ENCODE measurements at places on chromosomes 16 and 17.

DNA sequence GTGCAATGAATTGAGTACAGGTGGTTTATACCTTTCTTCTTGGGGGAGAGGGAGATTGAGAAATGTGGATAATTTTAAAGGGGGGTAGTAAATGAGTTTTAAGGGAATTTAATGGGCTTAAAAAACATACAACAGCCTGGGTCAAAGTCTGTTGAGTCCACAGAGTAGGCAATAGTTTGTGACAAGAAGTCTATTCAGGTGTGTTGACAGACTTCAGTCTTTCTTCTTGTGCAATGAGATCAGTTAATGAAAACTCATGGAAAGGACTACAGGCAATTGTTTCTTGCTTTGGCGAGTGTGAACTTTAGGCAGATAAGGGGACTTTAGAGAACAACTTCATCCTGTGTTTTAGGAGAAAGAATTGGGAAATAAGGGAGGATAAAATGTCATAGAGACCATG is 507.8 kb upstream of the CA10 start:
- DNase-seq: no peak

GRCh38 chr17:50048988-50049387 is 6.9 kb upstream of the ITGA3 start:
- no peak for DNase-seq

DNA sequence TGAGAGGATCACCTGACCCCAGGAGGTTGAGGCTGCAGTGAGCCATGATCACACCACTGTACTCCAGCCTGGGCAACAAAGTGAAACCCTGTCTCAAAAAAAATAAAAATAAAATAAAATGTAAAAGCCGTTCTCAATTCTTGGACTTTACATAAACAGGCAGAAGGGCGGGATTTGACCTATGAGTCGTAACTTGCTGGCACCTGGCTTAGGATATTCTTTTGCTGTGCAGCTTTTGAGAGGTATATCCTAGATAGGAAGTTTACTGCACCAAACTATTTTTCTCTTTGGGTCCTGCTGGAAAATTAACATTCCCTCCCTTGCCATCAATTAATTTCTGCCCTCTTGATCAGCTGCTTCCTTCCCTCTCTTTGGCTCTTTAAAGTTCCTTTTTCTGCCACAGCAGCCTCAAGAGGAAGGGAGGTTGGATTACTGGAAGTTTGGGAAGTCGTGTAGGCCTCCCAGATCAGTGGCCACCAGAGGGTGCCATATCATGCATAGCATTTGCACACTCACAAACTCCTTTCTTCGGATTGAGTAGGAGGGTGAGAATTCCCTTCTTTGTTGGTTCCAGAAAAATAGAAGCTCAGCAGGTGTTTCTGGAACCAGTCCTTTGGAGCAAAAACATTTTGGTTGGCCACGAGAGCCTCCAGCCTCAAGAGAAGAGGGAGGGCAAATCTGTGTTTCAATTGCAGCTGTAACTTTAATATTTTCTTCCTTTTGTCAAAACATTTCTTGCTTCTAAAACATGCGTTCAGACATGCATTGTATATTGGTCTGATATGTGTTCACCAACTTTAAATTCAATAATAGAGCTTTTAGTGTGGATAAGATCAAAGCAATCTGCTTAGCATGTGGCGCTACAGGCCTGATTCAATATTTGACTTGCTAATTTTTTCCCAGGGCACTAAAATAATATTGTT is 147.3 kb downstream of the CCDC182 start:
- DNase-seq: no peak

GRCh38 chr16:27665881-27666280 is 115.9 kb downstream of the KATNIP start:
- DNase-seq: no peak

DNA sequence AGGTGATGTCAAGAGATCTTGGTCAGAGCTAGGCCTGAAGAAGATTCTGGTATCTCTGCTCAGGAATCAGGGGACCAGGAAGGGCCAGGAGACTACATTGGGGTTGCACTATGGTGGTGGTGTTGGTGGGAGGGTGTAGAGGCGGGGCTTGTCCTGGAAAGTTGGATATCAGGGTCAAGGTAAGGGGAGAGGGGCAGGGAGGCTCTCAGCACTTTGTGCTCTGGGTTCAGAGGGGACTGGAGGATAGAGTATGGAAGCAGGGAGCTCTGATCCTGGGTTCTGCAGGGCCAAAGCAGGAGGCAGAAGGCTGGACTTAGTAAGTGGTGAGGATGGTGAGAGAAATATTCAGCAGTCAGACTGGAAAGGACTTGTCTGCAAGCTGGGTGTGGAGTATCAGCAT is 3.0 kb downstream of the NOL3 start:
- no peak for DNase-seq

GRCh38 chr16:57915811-57916488 is 55.0 kb downstream of the CNGB1 start:
- DNase-seq: no peak

- DNase-seq: no peak
These were observed 132.0 kb downstream of the PRKCB start for GRCh38 chr16:23967775-23968174.

- DNase-seq: no peak
These were observed 60.4 kb downstream of the PLXDC1 start for GRCh38 chr17:39090908-39091665.

DNA sequence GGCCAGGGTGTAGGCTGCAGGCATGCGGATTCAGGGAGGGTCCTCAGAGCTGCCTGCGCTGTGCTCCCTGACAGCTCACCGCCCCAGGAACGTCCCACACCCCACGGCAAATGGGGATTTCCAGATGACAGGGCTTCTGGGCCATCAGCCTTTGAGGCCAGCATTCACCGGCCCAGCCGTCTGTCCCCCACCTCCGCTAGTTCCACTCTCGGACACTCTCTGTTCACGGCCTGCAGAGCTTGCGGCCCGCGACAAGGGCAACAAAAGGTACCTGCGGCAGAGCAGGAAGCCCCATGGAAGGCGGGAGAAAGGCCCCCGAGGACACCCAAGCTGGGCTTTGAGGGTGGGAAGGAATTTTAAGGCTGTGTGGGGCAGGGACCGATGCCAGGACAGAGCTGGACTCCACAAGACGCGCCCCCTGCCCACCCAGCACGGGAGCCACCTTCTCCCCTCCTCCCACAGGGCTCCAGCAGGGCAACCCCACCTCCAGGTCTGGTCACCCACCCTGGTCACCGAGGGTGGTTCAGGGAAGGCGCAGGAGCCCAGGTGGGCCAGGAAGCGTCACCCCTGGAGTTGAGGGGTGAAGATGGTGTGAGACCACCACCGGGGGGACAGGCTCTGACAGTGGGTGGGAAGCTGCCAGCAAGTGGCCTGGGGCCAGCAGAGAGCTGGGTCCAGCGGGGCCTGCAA is 5.6 kb upstream of the CYBA start:
- no peak for DNase-seq

GRCh38 chr16:30186782-30187555 is 3.6 kb downstream of the CORO1A start:
- peak; percentile 94 for DNase-seq

GRCh38 chr17:81401723-81402529 is 6.7 kb downstream of the BAHCC1 start:
- DNase-seq: no peak

DNA sequence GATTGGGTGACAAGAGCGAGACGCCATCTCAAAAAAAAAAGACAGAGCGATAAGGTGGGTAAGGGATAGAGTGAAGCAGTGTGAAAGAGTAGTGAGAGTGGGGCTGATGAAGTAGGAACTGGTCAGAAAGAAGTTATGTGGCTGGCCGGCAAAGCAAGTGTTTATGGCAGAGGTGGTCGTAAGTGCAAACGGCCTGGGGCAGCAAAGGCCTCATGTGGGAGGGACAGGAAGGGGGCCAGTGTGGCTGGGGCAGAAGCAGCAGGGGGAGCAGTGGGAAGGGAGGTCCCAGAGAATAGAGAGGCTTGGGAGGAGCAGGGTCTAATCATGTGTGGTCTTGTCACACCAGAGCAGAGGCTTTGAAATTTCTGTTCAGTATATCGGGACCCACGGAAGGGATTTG is 186.2 kb downstream of the HS3ST3B1 start:
- no peak for DNase-seq

GRCh38 chr17:11545002-11545401 is 53.3 kb upstream of the DNAH9 start:
- DNase-seq: no peak

GRCh38 chr17:41520821-41521521 is 2.3 kb upstream of the KRT15 start:
- DNase-seq: no peak
